ENCODE measurements at places on chromosomes 6 and 20.

- DNase-seq: no peak
Observed at GRCh38 chr20:24684956-24685691, 215.7 kb downstream of the SYNDIG1 start.

DNA sequence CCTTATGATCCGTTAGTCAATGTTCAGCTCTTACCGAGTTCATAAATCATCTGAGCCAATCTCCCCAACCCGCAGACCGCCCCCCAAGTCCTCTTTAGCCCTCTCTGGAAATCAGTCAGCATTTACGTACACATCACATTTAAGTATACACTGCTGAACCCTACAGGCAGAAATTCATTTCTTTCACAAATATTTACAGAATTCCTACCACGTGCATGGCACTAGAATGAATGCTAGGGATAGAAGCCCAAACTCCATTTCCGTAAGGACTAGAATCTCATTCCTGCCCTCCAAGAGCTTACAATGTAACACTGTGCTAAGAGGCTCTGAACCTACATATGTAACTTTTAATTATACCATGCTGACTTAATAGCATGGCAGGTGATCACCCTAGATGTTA lies 1.8 kb downstream of the OSER1 start:
- DNase-seq: peak; percentile 38

- no peak for DNase-seq
Observed at GRCh38 chr6:9825526-9825925, 589.3 kb downstream of the TFAP2A start.

- no peak for DNase-seq
Observed at GRCh38 chr6:41155132-41155805, 1.1 kb upstream of the TREML1 start.

GRCh38 chr6:42960243-42961019 lies at the start of gene GNMT:
GNMT (plus strand) TSS chr6:42960754; CDS start chr6:42960768, 14 bp downstream.
- no peak for DNase-seq
